PC-9 (cell line): ENCODE measurements at places on chromosomes 16 and 17. TPM values are rescaled to one million over a fixed set of nuclear protein-coding genes. Genes with fewer than 3 reads are reported as not detected.
A peak's percentile ranks its signal among the peaks of the same experiment; 100 is the strongest.

DNA sequence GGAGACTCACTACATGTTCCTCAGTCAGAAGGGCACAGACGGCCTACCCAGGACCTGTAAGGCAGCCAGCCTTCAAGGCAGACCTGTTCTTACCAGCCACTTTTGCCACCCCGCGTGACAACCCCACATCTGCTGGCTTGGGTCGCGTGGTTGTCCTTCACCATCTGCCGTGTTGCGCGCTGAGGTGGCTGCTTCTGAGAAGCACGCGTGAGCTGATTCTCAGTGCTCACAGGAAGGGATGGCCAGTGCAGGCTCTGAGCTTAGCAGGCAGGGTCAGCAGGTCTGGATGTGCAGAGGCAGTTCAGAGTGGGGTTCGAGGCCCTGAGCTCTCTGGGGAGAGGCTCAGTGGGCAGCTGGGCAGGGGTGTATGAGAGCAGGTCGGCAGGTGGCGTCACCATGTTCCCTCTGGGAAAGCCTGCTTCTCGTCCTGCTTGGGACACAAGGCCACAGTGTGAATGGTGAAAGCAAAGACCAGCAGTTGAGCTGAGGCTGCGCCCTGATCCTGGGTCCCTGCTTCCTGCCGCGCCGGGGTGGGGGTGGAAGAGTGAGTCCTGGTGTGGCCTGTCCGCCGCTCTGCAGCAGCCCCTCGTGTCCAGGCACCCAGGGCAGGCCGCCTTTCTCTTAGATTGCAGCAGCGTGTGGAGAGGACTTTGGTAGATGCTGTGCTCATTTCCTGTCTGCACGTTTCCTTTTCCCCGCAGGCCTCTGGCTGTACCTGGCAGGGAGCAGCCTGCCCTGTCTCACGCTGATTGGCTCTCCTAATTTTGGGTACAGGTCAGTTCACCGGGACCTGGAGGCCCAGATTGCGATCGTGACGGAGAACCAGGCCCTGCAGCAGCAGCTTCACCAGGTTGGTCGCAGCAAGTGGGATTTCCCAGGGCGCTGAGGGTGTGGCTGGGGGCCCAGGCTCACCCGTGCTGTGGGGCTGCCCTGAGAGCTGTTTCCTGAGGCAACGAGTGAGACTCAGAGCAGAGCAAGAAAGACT lies 36.0 kb downstream of the PGS1 start:
- DNase-seq, result no peak

DNA sequence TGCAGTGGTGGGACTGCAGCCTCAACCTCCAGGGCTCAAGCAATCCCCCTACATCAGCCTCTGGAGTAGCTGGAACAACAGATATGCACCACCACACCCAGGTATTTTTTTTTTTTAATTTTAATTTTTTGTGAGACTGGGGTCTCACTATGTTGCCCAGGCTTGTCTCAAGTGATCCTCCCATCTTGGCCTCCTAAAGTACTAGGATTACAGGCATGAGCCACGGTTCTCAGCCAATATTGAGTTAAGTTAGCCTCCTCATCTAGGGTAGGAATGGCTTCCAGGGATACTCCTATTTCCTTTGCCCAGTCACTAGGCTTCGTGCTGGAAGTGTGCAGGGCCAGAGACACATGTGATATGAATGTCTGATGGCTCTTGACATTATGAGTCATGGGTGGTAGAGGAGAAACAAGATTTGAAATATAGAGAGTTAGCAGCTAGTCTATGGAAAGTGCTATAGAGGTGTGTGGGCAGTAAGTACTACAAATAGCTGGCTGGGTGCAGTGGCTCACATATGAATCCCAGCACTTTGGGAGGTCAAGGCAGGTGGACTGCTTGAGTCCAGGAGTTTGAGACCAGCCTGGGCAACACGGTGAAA lies 8.0 kb upstream of the HES7 start:
- DNase-seq, result peak; percentile 56

DNA sequence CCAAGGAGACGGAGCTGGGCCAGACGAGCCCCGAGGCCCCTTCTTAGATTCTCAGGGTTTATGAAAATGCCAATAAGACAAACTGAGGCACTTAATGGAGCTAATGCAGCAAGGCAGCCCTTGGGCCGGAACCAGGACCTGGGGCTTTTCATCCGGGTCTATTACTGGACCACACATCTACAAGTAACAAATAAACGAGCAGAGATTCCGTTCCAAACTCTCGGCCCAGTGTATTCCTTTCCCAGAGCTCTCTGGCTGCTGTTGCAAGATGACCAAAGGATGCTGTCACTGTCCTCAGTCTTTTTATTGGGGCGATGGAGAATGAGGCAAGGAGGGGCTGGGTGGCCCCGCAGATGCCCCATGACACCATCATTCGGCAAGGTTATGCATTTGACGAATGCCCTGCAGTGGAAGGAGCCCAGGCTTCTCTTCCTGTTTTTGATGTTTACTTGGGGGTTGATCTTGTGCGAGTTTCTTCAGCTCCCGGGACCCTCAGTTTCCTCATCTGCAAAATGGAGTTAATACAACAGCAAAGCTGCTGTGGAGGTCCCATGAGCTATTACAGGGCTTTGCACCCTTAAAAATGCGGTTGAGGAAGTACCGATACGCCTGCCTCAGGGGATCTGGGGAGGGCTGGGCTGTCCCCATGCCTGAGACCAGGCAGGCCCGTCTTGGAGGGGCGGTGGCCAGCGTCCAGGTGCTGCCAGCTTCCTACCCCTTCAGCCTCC lies 1.1 kb upstream of the NTN1 start:
- no peak for DNase-seq

DNA sequence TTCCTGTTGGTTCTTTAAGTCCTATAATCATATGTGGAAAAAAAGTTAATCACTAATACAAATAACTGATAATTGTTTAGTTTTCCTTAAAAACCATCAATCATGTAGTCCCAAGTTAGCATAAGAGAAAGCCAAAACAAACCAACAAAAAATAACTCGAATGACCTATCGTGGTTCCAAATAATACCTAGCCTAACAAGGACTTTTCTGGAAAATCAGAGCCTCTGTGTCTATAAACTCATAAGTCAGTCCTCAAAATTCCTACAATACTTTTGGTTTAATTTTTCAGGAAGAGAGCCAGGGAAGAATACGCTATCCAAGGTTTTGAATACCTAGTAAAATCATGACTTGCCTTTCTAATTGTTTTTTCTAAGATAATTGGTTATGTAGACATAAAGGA lies 975.3 kb upstream of the SOX9 start:
- no peak for DNase-seq

- no peak for DNase-seq
Measured at GRCh38 chr17:66777689-66778225, 57.2 kb upstream of the CACNG5 start.

DNA sequence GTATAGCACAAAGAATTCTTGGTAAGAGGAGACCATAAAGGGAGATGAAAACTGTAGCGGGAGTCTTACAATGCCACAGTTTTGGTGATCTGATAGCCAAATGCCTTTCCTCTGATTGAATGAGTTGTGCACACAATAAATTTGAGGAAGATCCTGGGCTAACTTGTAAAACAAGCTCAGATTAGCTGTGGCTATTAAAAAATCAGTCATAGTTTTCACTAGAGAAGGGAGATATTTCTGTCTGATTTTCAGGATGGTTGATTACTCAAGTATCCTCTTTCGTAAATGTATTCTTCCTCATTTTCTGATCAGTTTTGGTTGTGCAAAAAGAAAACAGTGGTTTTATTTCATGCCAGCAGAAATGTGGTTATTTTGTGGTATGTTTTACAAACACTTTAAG lies 9.1 kb upstream of the METTL9 start:
- peak; percentile 94 for DNase-seq

- DNase-seq, result no peak
Measured at GRCh38 chr16:15919331-15919730, 30.1 kb upstream of the ABCC1 start.

GRCh38 chr17:79549141-79549915 lies 61.5 kb downstream of the RBFOX3 start:
- no peak for DNase-seq

GRCh38 chr16:54651440-54652195 lies 279.0 kb upstream of the IRX5 start:
- peak; percentile 48 for DNase-seq

DNA sequence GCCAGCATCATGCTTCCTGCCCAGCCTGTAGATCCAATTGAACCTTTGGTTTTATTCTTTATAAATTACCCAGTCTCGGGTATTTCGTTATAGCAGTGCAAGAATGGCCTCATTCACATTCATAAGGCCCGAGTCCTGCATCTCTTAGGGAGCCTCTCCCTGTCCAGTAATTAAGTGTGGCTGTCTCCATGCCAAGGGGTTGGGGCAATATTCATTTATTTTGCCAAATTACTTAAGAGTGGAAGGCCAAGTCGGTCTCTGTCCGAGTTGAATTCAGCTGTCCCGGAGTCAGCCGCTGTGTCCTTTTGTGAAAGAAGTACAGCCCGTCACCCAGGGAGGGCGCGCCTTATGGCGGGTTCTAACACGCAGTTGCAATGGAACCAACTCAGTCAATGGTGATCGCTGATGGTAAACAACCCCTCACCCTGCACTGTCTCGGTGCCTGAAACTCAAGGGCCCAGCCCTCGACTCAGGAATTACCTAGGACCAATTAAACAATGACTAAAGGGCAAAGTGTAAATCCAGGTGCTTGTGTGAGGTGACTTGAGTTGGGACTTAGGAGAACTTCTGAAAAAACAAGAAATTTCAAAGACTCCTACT lies 22.2 kb downstream of the KIAA0513 start:
- DNase-seq, result no peak

DNA sequence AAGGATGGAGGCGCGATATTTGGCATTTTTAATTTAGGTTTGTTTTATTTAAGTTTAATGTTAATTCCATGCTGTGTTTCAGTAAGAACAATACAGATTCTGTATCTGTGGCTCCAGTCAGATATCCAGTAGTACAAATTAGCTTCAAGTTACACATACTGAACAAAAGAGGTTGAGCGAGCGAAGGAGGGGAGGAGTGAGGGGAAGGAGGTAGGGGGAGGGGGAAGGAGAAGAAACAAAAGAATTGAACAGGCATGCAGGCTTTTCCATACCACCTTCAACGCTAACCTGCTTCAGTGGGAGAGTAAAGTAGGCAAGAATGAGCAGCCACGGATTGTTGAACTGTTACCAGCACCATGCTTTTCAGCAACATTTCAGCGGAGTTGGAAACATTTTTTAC lies 55.5 kb downstream of the YWHAE start:
- DNase-seq, result no peak

Gene MYH1
- not detected in 2 replicates for total RNA-seq

Gene OR1F1
- total RNA-seq, result 1.2 and 1.4 TPM in 2 replicates
